ENCODE measurements at places on chromosomes 11 and 22. TPM values are rescaled to one million over a fixed set of nuclear protein-coding genes. Genes with fewer than 3 reads are reported as not detected.

DNA sequence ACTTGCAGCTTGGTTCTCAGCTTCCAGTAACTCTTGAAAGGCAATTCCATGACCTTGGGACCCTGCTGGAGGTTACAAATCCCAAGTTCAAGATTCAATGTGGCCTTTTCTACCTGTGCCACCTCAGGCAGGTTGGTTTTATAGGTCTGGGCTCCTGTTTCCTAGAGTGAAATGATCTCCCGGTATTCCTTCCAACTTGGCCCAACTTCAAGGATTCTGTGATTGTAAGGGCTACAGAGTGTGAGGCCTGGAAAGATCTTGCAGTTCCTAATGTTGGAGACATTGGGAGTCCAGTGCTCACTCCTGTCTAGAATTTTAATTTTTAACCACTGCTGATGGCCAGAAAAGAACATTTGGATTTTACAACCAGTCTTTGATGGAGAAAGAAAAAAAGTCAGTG, 91.6 kb downstream of the LDLRAD3 start:
- H3K36me3 ChIP-seq, result no peaks in the 10 kb centered on the region
- H3K4me1 ChIP-seq, result no peaks in the 10 kb centered on the region
- H3K27me3 ChIP-seq, result no peaks in the 10 kb centered on the region
- no peak overlapping the region for H3K27ac ChIP-seq

DNA sequence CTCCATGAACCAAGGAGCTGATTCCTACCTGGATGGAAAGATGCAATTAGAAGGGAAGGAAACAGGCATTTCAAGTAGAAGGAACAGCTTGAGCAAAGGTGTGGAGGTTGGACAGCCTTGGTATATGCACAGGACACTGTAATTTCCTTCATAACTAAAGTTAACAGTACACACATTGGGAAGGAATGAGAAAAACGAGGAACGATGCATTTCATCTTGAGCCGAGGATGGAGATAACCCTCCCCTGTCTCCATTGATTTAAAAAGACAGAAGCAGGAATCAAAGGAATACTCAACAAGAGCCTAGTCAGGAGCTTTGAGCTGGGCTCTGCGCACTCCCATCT, 2.3 kb upstream of the PRG2 start:
- no peak overlapping the region for H3K27ac ChIP-seq
- no peaks in the 10 kb centered on the region for H3K36me3 ChIP-seq
- H3K4me3 ChIP-seq, result no peak overlapping the region
- DNase-seq, result no peak

DNA sequence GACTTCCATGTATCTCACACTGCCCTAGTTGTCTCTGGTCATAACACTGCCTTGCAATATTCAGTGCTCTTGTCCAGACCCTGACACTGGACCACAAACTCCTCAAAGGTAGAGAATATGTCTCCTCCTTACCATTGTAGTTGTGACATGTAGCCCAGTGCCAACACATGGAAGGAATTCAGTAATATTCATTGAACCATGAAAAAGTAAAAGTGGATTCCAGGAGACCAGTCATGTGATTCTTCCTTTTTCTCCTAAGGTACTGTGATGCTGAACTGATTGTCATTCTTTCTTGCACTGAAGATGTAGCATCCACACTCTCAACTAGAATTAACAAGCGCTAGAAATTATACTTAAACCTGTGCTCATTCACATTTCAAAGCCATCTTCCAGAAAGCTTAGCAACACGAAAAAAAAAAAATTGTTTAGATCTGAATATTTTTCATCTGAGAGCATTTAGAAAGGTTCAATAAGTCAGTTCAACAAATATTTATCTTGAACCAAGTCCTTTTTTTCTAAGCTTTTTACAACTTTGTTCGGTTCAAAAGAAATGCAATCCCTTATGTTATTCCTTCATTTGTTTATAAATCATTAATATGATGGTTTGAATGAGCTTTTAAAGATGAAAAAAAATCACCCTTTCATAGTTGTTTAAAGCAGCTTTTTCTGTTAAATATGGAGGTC, 224.7 kb upstream of the BLID start:
- no peaks in the 10 kb centered on the region for H3K36me3 ChIP-seq
- no peak overlapping the region for H3K27ac ChIP-seq
- H3K4me3 ChIP-seq, result no peak overlapping the region
- H3K4me1 ChIP-seq, result peaks cover 12% of the 10 kb centered on the region
- no peaks in the 10 kb centered on the region for H3K27me3 ChIP-seq

DNA sequence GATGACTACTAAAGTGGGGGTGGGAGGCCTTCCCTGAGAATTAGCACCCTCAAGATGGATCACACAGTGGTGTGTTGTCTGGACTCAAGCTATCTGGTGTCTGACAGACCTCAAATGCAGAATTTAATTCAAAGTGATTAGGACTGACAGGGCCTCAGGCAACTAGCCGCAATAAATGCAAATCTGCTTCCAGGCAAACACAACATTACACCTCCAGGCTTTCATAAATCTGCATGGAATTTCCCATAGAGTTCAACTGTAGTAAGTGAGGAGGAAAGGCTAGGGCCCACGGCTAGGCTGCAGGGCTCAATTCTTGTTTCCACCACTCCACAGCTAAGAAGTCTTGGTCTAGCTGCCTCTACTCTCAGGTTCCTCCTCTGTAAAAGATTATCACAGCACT, 331.4 kb downstream of the LARGE1 start:
- no peaks in the 10 kb centered on the region for H3K27me3 ChIP-seq
- DNase-seq, result no peak
- H3K4me3 ChIP-seq, result no peak overlapping the region
- H3K27ac ChIP-seq, result no peak overlapping the region
- H3K4me1 ChIP-seq, result no peaks in the 10 kb centered on the region

DNA sequence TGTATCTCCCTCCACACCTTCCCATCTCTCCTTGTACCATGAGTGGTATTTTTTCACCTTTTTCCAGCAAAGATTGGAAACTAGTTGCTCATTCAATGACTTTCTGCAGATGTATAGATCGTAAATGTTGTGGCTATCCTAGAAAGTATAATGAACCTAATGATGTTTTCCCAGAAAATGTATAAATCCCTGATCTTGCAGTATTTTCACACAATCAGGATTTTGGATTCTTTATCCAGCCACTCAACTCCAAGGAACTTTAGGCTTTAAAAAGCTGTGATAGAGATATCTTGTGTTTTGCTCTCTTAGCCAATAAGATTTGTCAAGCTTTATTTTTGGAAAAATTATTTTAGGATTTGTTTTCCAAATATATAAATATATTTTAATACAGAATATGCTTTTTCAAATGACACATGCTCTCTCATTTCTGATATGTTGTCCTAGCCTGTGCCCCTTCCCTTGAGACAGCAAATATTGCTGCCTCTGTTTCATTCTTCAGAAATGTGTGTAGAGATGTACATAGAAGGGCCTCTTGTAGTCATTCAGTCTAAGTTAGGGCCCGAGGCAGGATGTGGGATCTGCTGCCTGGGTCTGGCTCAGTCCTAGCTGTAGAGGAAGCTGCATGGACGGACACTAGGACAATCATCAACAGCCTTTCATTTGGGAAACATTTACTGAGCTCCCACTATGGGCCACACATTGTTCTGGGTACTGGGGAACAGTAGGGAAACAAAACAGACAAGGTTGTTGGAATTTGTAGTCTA, 62.4 kb downstream of the NAV2 start:
- H3K4me3 ChIP-seq, result no peak overlapping the region
- H3K36me3 ChIP-seq, result no peaks in the 10 kb centered on the region
- peaks cover 4% of the 10 kb centered on the region for H3K4me1 ChIP-seq
- no peak overlapping the region for H3K27ac ChIP-seq
- no peaks in the 10 kb centered on the region for H3K27me3 ChIP-seq

DNA sequence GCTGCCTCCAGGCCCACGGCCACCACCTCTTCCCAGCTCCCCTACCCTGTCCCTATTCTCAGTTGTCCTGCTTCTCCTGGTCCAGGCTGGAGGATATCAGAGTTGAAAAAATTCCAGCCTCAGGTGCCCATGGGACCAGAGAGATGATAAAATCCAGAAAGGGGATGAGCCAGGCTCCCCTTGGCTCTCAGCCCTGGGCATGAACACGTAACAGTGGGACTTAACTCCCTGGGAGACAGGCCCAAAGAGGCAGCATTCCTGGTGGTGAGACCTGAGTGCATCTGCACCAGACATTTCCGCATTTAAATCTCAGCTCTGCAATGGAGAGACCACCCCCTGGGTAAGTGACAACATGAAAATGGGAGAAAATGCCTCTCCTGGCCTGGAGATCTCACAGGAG, 10.4 kb upstream of the SLC39A13 start:
- H3K4me3 ChIP-seq, result no peak overlapping the region
- H3K27me3 ChIP-seq, result no peaks in the 10 kb centered on the region
- no peak for DNase-seq
- no peak overlapping the region for H3K27ac ChIP-seq
- peaks cover 30% of the 10 kb centered on the region for H3K4me1 ChIP-seq
- H3K36me3 ChIP-seq, result no peaks in the 10 kb centered on the region

- H3K27me3 ChIP-seq, result no peaks in the 10 kb centered on the region
- H3K36me3 ChIP-seq, result no peaks in the 10 kb centered on the region
- H3K4me1 ChIP-seq, result no peaks in the 10 kb centered on the region
- no peak overlapping the region for H3K4me3 ChIP-seq
Observed at GRCh38 chr11:112784323-112785073, 176.7 kb upstream of the NCAM1 start.

GRCh38 chr11:62345861-62346260, 8.6 kb downstream of the ASRGL1 start:
- H3K27ac ChIP-seq, result peak overlapping the region; percentile 17
- peaks cover 5% of the 10 kb centered on the region for H3K4me1 ChIP-seq
- DNase-seq, result no peak
- no peak overlapping the region for H3K4me3 ChIP-seq
- no peaks in the 10 kb centered on the region for H3K27me3 ChIP-seq

- no peaks in the 10 kb centered on the region for H3K4me1 ChIP-seq
- no peak overlapping the region for H3K4me3 ChIP-seq
- no peaks in the 10 kb centered on the region for H3K27me3 ChIP-seq
Observed at GRCh38 chr11:102204174-102204573, 93.9 kb downstream of the YAP1 start.

DNA sequence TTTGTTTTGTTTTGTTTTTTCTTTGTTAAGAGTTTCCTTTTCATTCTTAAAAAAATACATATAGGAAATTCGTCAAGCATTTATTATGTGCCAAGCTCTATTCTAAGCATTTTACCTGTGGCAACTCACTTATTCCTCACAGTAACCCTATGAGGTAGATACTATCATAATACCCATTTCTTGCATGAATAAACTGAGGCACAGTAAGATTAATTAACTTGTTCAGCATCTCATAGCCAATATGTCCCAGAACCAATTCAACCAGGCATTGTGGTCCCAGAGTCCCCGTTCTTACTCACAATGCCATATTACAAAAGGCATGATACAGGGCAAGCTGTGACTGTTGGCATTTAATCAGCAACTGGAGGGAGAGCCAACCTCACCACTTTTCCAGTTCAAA, 83.7 kb downstream of the RAB30 start:
- no peak for DNase-seq
- H3K4me1 ChIP-seq, result no peaks in the 10 kb centered on the region
- no peak overlapping the region for H3K4me3 ChIP-seq
- H3K27me3 ChIP-seq, result no peaks in the 10 kb centered on the region
- H3K36me3 ChIP-seq, result peaks cover 23% of the 10 kb centered on the region

- DNase-seq, result no peak
- H3K4me3 ChIP-seq, result no peak overlapping the region
- no peaks in the 10 kb centered on the region for H3K27me3 ChIP-seq
- H3K36me3 ChIP-seq, result no peaks in the 10 kb centered on the region
Observed at GRCh38 chr11:76903325-76903724, 42.6 kb downstream of the ACER3 start.

- H3K36me3 ChIP-seq, result no peaks in the 10 kb centered on the region
- no peaks in the 10 kb centered on the region for H3K27me3 ChIP-seq
- no peak for DNase-seq
- H3K4me3 ChIP-seq, result no peak overlapping the region
- no peaks in the 10 kb centered on the region for H3K4me1 ChIP-seq
Observed at GRCh38 chr11:55949330-55949729, 13.1 kb upstream of the OR5I1 start.

DNA sequence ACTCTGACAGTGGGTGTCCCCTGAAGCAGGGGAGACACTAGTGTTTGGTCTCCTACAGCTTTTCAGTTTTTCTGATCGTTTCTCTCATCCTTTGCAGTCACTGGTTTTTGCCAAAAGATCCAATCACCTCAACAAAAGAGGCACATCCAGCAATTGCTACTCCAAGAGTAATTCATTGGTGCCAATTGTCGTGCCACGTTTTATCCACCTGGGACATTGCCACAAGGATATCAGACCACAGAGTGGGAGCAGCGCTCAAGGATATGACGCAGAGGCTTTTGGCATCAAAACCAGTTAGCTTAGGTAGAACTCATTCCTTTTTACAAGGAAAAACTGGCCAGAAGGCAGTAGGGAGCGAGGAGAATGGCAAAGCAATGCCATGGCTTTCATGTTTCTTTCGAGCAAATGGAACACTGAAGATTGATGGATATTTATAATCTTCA, 40.9 kb upstream of the BLID start:
- DNase-seq, result no peak
- H3K36me3 ChIP-seq, result no peaks in the 10 kb centered on the region
- H3K27ac ChIP-seq, result peak overlapping the region; percentile 64
- H3K4me1 ChIP-seq, result no peaks in the 10 kb centered on the region

DNA sequence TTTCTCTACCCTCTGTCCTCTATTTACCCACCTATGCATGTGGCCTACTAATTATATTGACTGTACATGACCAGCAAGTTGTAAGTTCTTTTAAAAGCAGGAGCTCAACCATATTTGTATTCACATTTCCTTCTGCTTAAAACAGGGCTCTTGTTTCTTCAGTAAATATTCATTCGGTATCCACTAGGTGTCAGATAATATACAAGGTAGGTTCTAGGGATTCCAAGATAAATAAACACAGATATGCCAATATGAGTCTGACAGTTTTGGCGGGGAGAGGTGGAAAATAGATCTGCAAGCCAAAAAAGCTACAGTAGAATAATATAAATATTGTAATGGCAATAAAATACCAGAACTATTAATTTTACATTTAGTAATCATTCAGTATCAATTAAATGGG, 15.3 kb upstream of the RAB30 start:
- no peaks in the 10 kb centered on the region for H3K27me3 ChIP-seq
- H3K4me1 ChIP-seq, result no peaks in the 10 kb centered on the region
- H3K4me3 ChIP-seq, result no peak overlapping the region

Gene OR52H1
- 0.90 TPM for total RNA-seq

Gene BDNF
- 4.3 TPM for total RNA-seq

Gene CDC42BPG
- total RNA-seq, result 20.9 TPM

Gene PCNX3
- total RNA-seq, result 34.0 TPM

Gene NRXN2
- 0.72 TPM for total RNA-seq

Gene ANKK1
- total RNA-seq, result not detected

Gene P2RX6
- 2.2 TPM for total RNA-seq

Gene E2F8
- total RNA-seq, result 0.38 TPM

Gene GSTT2
- total RNA-seq, result 1.1 TPM

Gene SCGB1C1
- total RNA-seq, result not detected

Gene CDC42EP2
- 27.5 TPM for total RNA-seq

Gene OR51B5
- total RNA-seq, result not detected

Gene SLC22A25
- total RNA-seq, result not detected
